ENCODE measurements at places on chromosomes 6 and 20.

DNA sequence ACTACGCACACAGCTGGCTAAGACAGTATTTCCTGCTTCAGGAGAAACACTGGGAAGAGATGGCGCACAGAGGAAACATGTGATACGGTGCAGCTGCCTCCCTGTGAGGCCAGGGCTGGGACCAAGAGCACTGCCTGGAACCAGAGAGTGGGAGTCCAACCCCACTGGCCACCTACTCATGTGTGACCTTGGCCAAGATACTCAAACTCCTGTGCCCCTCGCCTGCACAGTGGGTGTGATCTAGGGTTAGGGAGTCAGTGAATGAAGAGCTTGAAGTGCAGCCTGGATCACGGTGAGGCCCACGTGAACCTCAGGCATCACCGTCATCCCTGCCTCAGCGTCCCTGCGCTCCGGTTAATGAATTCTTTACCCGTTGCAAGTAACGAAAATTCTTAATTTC lies 41.7 kb upstream of the MPC1 start:
- H3K36me3 ChIP-seq: peaks cover 7% of the 10 kb centered on the region
- DNase-seq: no peak
- H3K27me3 ChIP-seq: no peaks in the 10 kb centered on the region
- H3K4me1 ChIP-seq: peaks cover 3% of the 10 kb centered on the region
- no peak overlapping the region for H3K27ac ChIP-seq
- no peak overlapping the region for H3K4me3 ChIP-seq

GRCh38 chr20:63236116-63236837 lies 572 bp downstream of the BIRC7 start:
- no peak for DNase-seq
- peaks cover 34% of the 10 kb centered on the region for H3K4me1 ChIP-seq
- no peak overlapping the region for H3K27ac ChIP-seq
- no peaks in the 10 kb centered on the region for H3K27me3 ChIP-seq

- DNase-seq: no peak
- no peaks in the 10 kb centered on the region for H3K27me3 ChIP-seq
These were observed 203.9 kb upstream of the RAB32 start for GRCh38 chr6:146339716-146340115.

DNA sequence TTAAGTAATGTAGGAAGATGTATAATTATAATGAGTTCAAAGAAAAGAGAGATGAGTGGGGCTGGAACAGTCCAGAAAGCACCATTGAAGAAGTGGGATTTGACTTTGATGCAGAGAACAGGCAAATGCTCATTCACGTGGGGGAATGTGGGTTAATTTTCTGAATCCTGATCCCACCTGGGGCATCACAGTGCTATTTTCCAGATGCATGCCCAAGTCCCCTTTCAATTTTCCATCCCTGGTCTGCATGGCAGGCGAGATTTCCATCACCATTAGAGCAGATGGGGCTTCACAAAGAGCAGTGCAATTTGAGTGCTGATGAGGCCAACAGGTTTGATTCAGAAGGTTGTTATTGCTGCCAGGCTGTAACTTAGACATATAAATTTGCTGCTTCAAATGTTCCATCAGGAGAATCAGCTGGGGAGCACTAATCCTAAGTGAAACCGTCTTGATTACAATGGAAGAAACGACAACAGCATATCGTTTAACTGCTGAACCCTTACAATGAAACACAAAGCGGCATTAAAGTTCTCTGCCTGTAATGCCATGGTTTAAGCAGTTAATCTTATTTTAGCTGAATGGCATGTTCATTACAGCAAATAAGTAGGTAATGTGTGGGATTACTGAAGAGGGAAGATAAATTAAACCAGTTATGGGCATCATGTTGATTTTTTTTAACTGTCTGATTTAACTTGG lies 45.2 kb downstream of the OSTM1 start:
- H3K4me1 ChIP-seq: no peaks in the 10 kb centered on the region
- H3K4me3 ChIP-seq: no peak overlapping the region
- H3K27me3 ChIP-seq: no peaks in the 10 kb centered on the region
- no peak overlapping the region for H3K27ac ChIP-seq

DNA sequence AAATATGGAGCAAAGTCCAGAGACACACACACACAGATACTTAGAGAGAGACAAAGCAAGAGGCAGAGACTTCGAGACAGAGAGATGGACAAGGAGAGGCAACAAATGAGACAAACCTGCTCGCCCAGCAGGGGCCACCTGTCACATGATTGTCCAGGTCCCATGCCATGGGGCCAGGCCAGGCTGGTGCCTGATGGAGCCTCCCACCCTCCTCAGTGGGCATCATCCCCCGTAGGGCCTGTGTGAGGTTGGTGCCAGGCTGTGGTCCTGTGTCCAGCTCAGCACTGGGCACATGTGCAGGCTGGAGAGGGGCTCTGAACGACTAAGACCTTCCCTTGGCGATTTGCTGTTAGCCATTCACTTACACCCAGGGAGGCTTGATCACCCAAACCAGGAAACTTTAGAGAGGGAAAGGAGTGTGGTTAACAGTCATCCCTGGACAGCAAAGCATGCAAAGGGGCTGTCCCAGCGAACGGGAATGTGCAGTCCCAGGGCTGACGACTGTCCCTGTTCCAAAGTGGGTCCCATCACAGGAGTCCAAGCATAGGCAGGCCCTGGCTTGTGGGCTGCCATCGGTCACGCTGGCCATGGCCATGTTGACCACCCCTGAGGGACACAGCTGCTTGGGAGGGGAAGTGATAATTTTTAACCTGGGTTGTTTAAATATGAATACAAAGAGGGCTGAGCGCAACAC lies 38.4 kb upstream of the PHACTR3 start:
- H3K36me3 ChIP-seq: no peaks in the 10 kb centered on the region
- DNase-seq: no peak
- H3K4me3 ChIP-seq: peak overlapping the region; percentile 10
- no peak overlapping the region for H3K27ac ChIP-seq
- H3K27me3 ChIP-seq: no peaks in the 10 kb centered on the region
- no peaks in the 10 kb centered on the region for H3K4me1 ChIP-seq

GRCh38 chr6:22765015-22765414 lies 195.6 kb downstream of the HDGFL1 start:
- no peaks in the 10 kb centered on the region for H3K27me3 ChIP-seq
- no peak overlapping the region for H3K27ac ChIP-seq
- no peak overlapping the region for H3K4me3 ChIP-seq
- no peak for DNase-seq
- H3K36me3 ChIP-seq: no peaks in the 10 kb centered on the region

GRCh38 chr6:27924179-27924578 lies 12.0 kb upstream of the OR2B2 start:
- no peaks in the 10 kb centered on the region for H3K4me1 ChIP-seq
- DNase-seq: no peak
- H3K27me3 ChIP-seq: no peaks in the 10 kb centered on the region
- H3K4me3 ChIP-seq: no peak overlapping the region

DNA sequence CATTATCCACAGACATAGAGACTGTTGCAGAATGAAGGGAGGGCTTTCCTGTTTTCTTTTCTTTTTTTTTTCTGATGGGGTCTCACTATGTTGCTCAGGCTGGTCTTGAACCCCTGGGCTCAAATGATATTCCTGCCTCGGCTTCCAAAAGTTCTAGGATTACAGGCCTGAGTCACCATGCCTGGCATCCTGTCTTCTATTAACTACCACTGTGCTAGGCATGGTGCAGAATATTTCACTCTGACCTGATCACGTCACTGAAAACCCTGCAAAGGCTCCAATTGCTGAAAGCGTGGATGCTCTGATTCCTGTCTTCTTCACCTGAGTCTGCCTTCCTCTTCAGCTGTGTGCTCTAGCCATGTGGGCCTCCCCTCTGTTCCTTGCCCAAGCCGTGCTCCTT lies 8.5 kb upstream of the DNMT3B start:
- no peaks in the 10 kb centered on the region for H3K27me3 ChIP-seq
- H3K4me3 ChIP-seq: no peak overlapping the region
- no peaks in the 10 kb centered on the region for H3K36me3 ChIP-seq
- no peak overlapping the region for H3K27ac ChIP-seq
- no peak for DNase-seq
- H3K4me1 ChIP-seq: peaks cover 10% of the 10 kb centered on the region

- no peak overlapping the region for H3K27ac ChIP-seq
- peaks cover 5% of the 10 kb centered on the region for H3K4me1 ChIP-seq
- H3K27me3 ChIP-seq: no peaks in the 10 kb centered on the region
These were observed 655 bp downstream of the FAM184A start for GRCh38 chr6:119077643-119078375.

- H3K27me3 ChIP-seq: no peaks in the 10 kb centered on the region
- H3K27ac ChIP-seq: no peak overlapping the region
- H3K36me3 ChIP-seq: peaks cover 3% of the 10 kb centered on the region
- no peak for DNase-seq
- no peaks in the 10 kb centered on the region for H3K4me1 ChIP-seq
- no peak overlapping the region for H3K4me3 ChIP-seq
These were observed 48.5 kb downstream of the FYN start for GRCh38 chr6:111824608-111825337.

GRCh38 chr6:53263917-53264316 lies 84.8 kb downstream of the ELOVL5 start:
- no peak overlapping the region for H3K4me3 ChIP-seq
- H3K27me3 ChIP-seq: no peaks in the 10 kb centered on the region
- peaks cover 20% of the 10 kb centered on the region for H3K36me3 ChIP-seq
- H3K4me1 ChIP-seq: no peaks in the 10 kb centered on the region
- no peak overlapping the region for H3K27ac ChIP-seq

DNA sequence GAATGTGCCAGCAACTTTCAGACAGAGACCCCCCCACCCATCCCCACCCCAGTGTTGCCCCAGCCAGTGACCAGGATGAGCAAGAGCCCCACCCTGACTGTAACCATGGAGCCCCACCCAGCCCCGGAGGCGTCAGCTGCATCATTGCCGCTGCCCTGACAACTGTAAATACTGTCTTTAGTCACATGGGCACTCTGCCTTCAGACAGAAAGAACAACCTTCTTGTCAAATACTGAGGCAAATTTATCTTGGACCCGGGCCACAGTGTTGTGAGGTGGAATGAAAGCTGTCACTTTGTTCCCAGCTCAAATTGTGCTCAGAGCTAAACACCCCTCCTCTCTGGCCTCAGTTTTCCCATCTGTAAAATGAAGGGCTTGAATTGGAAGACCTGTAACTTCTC lies 23.7 kb downstream of the MOCS3 start:
- H3K4me1 ChIP-seq: peaks cover 7% of the 10 kb centered on the region
- H3K27me3 ChIP-seq: no peaks in the 10 kb centered on the region
- H3K4me3 ChIP-seq: no peak overlapping the region
- no peak overlapping the region for H3K27ac ChIP-seq
- no peaks in the 10 kb centered on the region for H3K36me3 ChIP-seq

DNA sequence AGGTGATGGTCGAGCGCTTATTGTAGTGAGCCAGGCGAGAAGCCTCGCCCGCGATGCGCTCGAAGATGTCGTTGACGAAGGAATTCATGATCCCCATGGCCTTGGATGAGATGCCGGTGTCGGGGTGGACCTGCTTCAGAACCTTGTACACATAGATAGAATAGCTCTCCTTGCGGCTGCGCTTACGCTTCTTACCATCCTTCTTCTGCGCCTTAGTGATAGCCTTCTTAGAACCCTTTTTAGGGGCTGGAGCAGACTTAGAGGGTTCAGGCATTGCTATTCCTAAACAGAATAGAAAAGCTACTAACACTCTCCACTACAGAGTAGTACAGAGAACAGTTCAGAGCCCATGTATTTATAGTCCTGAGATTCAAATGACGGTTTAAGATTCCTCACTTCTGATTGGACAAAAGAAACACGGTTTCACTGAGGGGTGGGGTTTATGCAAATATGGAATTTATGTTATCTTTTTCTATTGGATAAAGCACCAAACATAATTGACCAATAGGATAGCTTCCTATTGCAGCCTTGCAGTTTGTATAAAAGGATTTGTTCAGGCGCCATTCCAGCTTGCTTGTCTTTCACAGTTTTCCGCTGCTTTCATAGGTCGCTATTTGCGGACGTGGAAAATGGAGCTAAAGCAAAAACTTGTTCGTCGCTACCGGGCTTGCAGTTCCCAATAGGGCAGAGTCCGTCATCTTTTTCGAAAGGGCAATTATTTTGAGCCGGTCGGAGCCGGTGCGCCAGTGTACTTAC lies 43.7 kb upstream of the HFE start:
- H3K4me3 ChIP-seq: peak overlapping the region; percentile 80
- no peaks in the 10 kb centered on the region for H3K36me3 ChIP-seq
- DNase-seq: peak; percentile 78
- peaks cover 2% of the 10 kb centered on the region for H3K4me1 ChIP-seq
- peak overlapping the region; percentile 74 for H3K27ac ChIP-seq

GRCh38 chr6:35008858-35009257 lies 119.8 kb downstream of the ANKS1A start:
- peaks cover 4% of the 10 kb centered on the region for H3K4me1 ChIP-seq
- no peak for DNase-seq
- H3K27me3 ChIP-seq: no peaks in the 10 kb centered on the region
- H3K27ac ChIP-seq: no peak overlapping the region
- no peaks in the 10 kb centered on the region for H3K36me3 ChIP-seq

DNA sequence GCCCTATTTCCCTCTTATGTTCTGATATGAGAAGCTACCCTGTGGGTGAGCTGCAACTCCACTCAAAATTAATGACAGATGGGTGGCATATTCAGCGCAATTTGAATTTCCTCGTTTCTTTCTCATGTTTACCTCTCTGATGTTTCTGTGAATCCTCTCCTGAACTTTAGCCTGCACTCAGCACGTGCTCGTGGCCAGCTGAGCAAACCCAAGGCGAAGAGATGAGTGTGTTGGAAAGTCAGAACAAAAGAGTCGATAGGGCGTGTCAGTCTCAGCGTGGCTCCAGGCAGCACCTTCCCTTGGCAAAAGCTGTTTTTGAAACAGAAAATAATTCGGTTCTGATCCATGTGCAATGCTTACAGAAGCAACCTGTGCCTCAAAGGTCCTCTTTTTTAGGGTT lies 226.1 kb upstream of the GMDS start:
- peaks cover 23% of the 10 kb centered on the region for H3K27me3 ChIP-seq
- DNase-seq: no peak
- H3K4me1 ChIP-seq: no peaks in the 10 kb centered on the region
- no peaks in the 10 kb centered on the region for H3K36me3 ChIP-seq
- H3K4me3 ChIP-seq: no peak overlapping the region

GRCh38 chr6:152828431-152828830 lies 77.8 kb downstream of the VIP start:
- H3K27ac ChIP-seq: no peak overlapping the region
- H3K36me3 ChIP-seq: no peaks in the 10 kb centered on the region
- H3K27me3 ChIP-seq: no peaks in the 10 kb centered on the region
- DNase-seq: no peak
- H3K4me3 ChIP-seq: no peak overlapping the region

GRCh38 chr6:17405944-17406245 lies 12.5 kb downstream of the CAP2 start:
- DNase-seq: no peak
- no peaks in the 10 kb centered on the region for H3K4me1 ChIP-seq
- H3K4me3 ChIP-seq: no peak overlapping the region
- H3K27me3 ChIP-seq: no peaks in the 10 kb centered on the region

- no peaks in the 10 kb centered on the region for H3K27me3 ChIP-seq
- H3K36me3 ChIP-seq: no peaks in the 10 kb centered on the region
- H3K4me1 ChIP-seq: peaks cover 2% of the 10 kb centered on the region
- H3K27ac ChIP-seq: no peak overlapping the region
- no peak overlapping the region for H3K4me3 ChIP-seq
- DNase-seq: no peak
These were observed 165.7 kb downstream of the ERMARD start for GRCh38 chr6:169917153-169917552.

All from neuronal stem cell (in vitro differentiated cells).